Activated CD4-positive, alpha-beta T cell treated with anti-CD3 and anti-CD28 coated beads for 24 hours (primary cell): ENCODE measurements at places on chromosomes 5 and 9.

- DNase-seq, result no peak
These were observed 29.2 kb downstream of the CDKN2A start for GRCh38 chr9:21964925-21965385.

DNA sequence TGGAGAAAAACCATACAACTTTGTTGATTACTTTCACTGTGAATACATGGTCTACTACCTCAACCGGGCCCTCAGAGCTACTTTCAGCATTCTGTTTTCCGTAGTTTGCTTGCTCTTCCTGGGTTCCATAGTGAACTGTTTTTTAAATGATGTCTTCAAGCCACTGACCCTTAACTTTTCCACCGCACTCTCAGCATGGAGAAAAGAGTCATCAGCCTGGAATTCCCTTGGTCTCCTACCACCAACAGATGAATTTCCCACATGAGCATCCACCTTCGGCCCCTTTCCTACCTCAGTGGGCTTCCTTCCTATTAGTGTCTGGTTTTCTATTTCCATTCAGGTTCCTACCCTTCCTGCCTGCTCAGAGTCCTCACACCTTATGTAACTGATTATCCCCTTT is 135.9 kb upstream of the ADAMTSL1 start:
- no peak for DNase-seq

DNA sequence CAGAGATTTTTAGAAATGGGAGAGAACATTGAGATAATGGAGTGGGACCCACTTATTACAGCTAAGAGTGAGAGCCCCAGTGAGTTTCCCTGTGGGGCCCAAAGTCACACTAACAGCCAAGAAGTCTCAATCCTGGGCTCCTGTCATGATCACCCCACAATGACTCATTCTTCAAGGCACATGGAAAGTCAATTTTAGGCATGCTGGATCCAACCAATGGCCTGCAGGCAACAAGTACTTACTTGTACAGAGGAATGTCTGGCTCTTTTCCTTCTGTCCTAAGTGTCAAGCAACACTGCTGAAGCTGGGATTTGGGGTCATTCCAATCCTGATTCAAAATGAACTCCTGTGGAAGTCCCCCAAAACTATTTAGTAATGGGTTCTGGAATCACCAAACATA is 123.1 kb downstream of the DROSHA start:
- DNase-seq, result no peak

GRCh38 chr5:172902497-172903472 is 56.4 kb upstream of the RPL26L1 start:
- DNase-seq, result no peak

DNA sequence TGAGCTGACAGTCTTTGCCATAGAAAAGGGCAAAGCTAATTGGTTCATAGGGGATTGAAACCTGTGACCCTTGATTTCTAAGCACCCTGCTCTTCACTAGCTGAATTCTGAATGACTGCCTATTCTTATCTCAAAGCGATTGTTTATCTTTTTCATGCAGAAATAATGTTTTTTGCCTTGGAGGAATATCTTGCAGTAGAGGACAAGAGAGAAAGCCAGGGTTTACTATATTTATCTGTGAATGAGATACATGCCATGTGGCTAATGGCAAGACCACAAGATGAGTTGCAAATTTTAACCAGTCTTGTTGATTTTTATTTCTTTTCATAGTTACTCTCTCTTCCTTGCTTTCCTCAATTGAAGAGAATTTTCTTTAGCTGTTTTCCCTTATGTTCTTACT is 185.0 kb downstream of the CNTLN start:
- no peak for DNase-seq

- no peak for DNase-seq
These were observed 10.0 kb upstream of the LECT2 start for GRCh38 chr5:135964670-135965320.

DNA sequence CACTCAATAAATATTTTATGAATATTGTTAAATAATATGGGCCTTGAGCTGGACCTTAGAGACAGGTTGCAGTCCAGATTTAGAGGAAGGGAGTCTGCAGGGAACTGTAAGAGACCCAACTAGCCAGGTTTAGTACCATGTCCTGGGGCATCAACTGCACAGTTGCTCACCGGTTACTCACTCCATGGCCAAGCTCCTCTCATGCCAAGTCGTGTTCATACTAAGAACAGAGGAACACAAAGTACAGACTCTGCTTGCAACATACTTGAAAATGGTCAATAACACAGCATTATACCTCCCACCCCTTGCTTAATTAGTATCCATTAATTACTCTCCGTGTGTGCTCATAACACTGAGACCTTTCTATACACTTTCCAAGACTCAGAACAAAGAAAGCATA is 317.6 kb upstream of the PIK3R1 start:
- DNase-seq, result no peak

- DNase-seq, result no peak
These were observed 2128.7 kb upstream of the C9orf72 start for GRCh38 chr9:29701971-29702370.

GRCh38 chr9:89750117-89750791 is 145.4 kb downstream of the GADD45G start:
- DNase-seq, result no peak

DNA sequence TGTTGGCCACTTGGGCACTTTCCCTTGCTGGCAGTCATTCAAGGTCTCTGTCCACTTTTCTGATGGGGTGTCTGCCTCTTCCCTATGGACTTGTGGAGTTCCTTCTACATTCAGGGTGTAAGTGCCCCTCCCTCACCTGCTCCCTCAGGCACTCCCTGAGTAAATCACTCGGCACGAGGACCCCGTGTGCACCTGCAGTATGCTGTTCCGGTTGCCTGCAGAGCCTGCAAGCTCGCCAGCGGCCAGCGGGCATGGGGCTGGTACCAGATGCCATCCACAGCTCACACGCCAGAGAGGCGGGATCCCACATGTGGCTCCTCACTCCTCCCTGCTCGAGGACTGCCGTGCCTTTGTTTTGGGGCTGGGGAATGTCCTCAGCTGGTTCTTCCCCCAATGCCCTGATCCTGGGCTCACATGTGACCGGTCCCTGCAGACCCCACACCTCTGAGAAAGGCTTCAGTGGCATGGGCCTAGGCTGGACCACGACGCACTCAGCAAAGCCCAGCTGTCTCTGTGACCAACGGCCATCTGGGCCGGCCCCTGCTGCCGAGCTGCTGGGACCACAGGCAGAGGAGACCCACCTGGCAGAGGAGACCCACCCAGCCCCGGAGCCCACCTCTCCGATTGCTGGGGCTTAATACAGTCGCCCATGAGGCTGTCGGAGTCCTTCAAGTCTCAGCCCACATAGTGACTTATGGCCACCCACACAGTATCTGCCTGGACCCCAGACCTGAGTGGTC is 46.1 kb upstream of the CLPTM1L start:
- no peak for DNase-seq

GRCh38 chr9:101477214-101477613 is 41.6 kb upstream of the ALDOB start:
- no peak for DNase-seq

GRCh38 chr5:151250346-151251000 is 2.5 kb upstream of the GM2A start:
- no peak for DNase-seq

GRCh38 chr9:89138463-89139390 is 39.9 kb downstream of the SHC3 start:
- no peak for DNase-seq

- no peak for DNase-seq
These were observed 41.9 kb downstream of the TEK start for GRCh38 chr9:27150746-27151406.

DNA sequence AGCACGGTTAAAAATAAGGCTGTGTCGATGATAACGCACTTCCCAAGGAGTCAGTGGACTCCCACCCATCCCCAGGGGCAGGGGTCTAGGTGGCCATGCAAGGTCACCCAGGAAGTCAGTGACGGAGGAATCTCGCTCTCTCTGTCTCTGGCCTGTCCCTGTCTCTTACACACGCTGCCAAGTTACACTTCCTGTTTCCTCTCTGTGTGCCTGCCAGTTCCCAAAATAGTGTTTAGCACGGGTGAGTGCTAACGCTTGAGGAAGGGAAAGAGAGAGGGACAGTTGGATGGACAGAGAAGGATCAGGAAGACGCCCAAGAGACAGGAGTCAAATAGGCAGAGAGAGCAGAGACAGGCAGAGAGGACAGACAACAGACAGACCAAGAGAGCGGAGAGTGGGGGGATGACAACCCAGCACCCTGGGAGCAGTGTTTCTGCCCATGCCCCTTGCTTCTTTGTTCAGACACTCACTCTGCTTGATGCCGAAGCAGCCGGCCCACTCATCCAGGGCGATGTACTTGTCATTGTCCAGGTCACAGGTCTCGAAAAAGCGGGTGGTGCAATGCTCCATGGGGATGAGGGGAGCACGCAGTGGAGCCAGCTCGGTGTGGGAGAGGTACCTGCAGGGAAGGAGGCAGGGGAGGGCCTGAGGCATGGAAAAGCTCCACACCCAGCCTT is 23.0 kb downstream of the SPARC start:
- DNase-seq, result no peak

GRCh38 chr5:1815881-1816292 is 14.7 kb downstream of the NDUFS6 start:
- no peak for DNase-seq

- no peak for DNase-seq
These were observed 300.3 kb downstream of the EFNA5 start for GRCh38 chr5:107370396-107370968.

DNA sequence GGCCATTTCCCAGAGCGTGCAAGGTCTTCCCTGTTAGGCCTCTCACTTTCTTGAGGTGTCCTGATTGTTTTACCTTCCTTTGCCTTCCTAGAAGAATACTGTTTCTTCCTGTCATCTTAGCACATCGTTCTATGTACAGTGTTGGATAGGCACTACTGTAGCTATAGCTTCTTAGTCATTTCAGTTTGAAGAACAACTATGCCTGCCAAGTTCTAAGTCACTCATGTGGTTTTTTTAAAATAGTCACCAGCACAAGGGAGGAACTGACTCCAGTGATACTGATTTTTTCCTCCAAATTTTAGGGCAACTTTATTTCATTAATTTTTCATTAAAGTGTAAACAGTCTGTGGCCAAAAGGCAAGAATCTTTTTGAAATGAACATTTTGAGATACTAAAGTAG is 122.4 kb upstream of the NR5A1 start:
- no peak for DNase-seq

DNA sequence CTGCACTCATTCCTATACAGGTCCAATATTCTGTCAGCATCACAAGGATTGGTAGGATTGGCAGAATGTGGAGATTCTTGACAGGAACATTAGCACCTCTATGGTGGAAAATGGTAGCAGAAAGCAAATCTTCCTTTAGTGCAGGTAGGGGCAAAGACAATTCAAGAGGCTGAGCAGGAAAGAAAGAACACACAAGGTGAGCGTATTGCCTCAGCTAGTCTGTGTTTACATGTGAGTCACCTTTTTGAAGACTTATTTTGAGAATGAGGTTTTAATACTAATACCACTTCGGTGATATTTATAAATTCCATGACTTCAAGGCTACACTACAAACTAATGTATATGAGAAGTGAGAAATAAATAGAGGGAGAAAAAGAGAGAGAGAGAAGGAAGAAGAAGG is 717.0 kb downstream of the BRINP1 start:
- no peak for DNase-seq

- no peak for DNase-seq
These were observed 10.7 kb downstream of the STK32A start for GRCh38 chr5:147245381-147246165.

GRCh38 chr5:5475975-5476374 is 53.5 kb downstream of the ICE1 start:
- no peak for DNase-seq

- DNase-seq, result no peak
These were observed 62.1 kb downstream of the ARSB start for GRCh38 chr5:78922879-78923621.

DNA sequence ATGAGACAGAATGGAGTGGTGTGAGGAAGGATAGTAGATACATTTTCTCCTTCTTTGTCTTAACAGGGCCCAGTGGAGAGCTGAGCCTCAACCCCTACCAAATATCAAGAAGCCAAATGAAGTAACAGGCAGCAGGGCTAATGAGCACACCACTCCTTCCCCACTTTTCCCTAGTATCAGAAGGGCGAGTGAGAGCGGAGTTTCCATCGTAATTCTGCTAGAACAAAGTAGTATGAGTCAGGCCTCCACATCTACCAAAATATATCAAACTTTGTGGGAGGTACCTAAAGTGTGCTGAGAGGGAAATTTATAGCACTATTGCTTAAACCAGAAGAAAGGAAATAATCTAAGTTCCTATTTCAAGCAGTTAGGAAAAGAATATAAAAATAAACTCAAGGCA is 769.0 kb upstream of the RGMB start:
- DNase-seq, result no peak

- DNase-seq, result no peak
These were observed 46.8 kb downstream of the FREM1 start for GRCh38 chr9:14863402-14863801.

- DNase-seq, result no peak
These were observed 607.5 kb upstream of the SEMA6A start for GRCh38 chr5:117182104-117182503.

DNA sequence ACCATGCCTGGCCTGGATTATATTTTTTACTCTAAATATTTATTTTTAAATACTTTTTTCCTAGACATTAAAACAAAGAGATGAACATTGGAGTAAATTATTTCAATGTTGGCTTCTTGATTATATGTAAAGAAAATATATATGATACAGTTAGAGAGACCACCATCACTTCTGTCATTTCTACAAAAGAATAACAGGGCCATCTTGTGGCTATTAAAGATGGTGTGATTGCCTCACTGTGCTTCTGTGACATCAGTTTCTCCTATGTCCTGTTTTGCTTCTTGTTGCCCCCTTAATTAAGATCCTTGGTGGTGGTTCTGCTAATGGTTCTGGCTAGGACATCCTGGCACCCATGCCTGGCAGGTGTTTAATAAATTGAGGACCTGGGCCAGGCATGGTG is 32.9 kb downstream of the NDFIP1 start:
- no peak for DNase-seq

DNA sequence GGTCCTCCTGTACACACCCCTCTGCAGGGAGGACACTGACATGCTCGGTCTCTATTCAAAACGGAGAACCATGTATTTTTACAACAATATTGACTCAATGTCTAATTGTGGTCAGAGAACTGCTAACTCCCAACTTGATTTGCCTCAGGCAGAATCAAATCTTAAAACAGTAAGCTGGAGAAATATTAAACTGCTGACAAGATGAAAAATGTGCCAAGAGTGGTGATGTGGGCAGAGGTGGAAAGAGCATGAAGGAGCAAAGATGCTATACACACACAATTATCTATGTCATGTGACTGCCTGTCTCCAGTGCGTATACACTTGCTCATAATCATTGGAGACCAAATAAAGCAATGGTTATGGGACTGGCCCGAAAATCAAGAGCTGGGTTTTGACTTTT is 556.1 kb upstream of the ZNF608 start:
- no peak for DNase-seq

- no peak for DNase-seq
These were observed 58.4 kb downstream of the MLLT3 start for GRCh38 chr9:20563917-20564316.

- no peak for DNase-seq
These were observed 73.0 kb downstream of the RASEF start for GRCh38 chr9:82989929-82990328.

- DNase-seq, result no peak
These were observed 80.1 kb downstream of the COL15A1 start for GRCh38 chr9:99023831-99024230.

- no peak for DNase-seq
These were observed 87.4 kb downstream of the ZNF608 start for GRCh38 chr5:124658867-124659557.

GRCh38 chr9:16833296-16833835 is 37.1 kb downstream of the BNC2 start:
- no peak for DNase-seq
